Stimulated activated CD8-positive, alpha-beta memory T cell treated with anti-CD3 and anti-CD28 coated beads, Interleukin-4, amount 100 ng/mL, for 24 hours (primary cell): ENCODE measurements at places on chromosomes 11 and 22.

GRCh38 chr11:65709661-65710060 lies 2.4 kb upstream of the KAT5 start:
- DNase-seq = no peak

- DNase-seq = no peak
Observed at GRCh38 chr11:99069856-99070444, 49.2 kb downstream of the CNTN5 start.

GRCh38 chr11:44382656-44383240 lies 72.8 kb upstream of the ALX4 start:
- DNase-seq = no peak

- no peak for DNase-seq
Observed at GRCh38 chr11:100561323-100561722, 125.8 kb upstream of the ARHGAP42 start.

DNA sequence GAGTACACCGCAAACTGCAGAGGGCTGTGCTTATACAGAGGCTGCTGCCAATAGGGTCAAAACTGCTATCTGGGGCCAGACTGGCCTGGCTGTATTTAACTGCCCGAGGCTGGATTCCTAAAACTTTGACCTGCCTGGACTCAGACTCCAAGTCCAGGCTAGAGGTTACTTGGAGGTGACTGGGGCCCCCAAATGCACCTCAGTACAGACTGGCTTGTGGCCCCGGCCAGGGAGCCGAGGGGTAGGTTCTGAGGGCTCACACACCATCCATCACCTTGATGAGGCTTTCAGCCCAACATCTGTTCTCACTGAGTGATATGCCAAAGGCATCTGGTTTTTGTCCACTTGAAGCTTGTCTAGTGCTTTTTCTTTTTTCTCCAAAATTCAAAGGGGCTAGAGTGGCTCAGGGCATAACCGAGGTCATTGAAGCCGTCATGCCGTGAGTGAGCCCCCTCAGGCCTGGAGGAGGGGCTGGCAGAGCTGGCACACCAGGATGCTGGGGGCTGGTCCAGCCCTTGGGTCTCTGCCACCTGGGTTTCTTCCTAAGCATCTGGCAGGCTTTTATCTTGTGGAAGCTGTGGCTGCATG lies 52.4 kb upstream of the TTLL12 start:
- DNase-seq = no peak

GRCh38 chr11:128796270-128796669 lies 70.8 kb downstream of the KCNJ1 start:
- no peak for DNase-seq

- DNase-seq = no peak
Observed at GRCh38 chr11:119832202-119832935, 103.4 kb upstream of the NECTIN1 start.

DNA sequence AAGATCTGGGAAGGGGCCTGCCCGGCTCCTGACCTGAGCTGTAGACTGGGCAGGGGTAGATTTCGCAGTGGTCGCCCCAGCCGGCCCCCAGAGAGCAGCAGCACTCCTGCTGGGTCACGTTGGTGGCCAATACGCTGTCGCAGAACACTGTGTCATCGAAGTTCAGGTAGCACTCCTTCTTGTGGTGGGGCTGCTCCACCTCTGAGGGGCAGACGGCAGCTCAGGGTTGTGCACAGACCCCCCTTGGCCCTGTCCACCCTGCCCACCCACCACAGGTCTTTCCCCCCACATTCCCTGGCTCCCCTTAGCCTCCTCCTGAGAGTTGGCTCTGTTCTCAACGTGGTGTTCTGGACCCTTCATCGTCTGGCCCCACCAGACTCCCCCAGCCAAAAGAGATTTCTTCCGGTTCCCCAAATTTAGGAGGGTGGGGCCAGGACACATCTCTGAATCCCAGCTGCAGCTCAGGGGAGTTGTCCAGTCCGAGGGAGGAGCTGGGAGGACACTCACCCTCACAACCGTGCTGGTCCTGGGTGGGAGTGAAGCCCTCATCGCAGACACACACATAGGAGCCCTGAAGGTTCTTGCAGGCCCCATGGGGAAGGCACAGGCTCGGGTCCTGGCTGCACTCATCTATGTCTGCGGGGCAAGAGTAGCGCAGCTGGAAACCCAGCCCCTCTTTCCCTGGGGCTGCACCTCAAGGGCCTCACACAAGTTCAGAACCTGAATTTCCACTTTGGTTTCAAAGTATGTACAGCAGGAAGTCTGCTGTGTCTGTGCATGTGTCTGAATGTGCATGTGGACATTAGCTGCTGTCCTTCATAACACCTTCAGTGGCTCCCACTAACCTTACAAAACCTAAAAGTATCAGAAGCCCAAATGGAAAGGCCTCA lies 16.5 kb downstream of the SCYL1 start:
- no peak for DNase-seq
